ENCODE measurements at places on chromosomes 5 and 9. TPM values are rescaled to one million over a fixed set of nuclear protein-coding genes. Genes with fewer than 3 reads are reported as not detected.

DNA sequence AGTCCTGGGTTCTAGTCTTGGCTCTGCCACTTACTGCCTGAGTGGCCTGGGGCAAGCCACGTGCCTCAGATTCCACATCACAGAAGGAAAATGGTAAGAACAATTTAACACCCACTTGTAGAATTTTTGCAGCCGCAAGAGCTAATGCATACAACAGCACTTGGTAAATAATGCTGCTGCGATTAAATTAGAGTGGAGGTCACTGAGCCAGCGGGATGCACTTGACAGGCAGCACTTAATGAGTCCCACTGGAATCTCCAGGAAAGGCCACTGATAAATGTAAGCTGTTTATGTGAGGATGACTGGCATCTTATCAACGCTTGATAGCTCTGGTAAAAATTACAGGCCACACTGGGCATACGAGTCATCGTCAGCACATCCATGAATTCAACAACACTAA is 59.4 kb upstream of the UBTD2 start:
- no peak overlapping the region for H3K27ac ChIP-seq
- H3K36me3 ChIP-seq, result no peaks in the 10 kb centered on the region
- H3K4me3 ChIP-seq, result no peak overlapping the region
- H3K4me1 ChIP-seq, result no peaks in the 10 kb centered on the region
- no peak for DNase-seq

IRX1 gene
- not detected for total RNA-seq

DNA sequence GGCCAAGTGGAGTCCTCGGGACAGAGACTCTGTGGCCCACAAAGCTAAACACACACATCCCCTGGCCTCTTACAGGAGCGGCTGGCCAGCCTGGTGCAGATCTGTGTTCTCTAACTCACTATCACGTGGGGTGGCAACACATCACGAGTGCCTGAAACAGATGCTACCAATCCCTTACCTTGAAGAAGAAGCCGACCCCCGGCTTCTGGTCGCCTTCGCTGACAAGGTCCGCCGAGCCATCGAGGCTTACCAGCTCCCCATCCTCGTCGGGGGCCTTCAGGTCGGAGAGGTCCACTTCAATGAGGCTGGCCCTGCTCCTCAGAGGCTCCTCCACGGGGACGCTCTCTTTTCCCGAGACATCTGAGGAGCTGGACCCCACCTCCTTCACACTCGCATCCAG is 86.7 kb downstream of the CAMSAP1 start:
- no peaks in the 10 kb centered on the region for H3K27me3 ChIP-seq
- peaks cover 3% of the 10 kb centered on the region for H3K4me1 ChIP-seq
- no peak overlapping the region for H3K27ac ChIP-seq

DNA sequence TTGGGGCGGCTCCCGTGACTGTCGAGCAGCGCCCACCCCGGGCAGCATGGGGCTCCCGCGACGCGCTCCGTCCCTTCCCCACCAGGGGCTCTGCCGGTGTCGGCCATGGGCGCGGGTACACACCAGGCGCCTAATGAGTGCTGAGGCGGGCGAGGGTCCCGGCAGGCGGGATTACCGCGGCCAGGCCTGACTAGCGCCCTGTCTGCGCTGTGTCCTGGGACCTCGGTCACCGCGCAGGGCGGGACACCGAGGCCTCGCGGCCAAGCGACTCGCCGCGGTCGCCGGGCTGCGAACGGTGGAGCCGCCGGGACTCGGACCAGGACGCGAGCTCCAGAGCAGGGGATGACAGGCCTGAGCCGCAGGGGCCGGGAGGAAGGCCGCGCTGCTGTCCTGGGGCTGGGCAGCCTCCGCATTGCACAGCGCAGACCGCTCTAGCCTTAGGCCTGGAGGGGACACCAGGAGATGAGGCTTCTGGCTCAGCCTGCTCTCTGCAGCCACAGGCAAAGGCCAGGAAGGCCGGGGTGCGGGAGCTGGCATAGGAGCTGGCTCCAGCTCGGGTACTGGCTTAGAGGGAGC is 14.1 kb downstream of the LCN10 start:
- H3K4me3 ChIP-seq, result peak overlapping the region; percentile 42
- no peak overlapping the region for H3K27ac ChIP-seq
- DNase-seq, result peak; percentile 57
- peaks cover 2% of the 10 kb centered on the region for H3K27me3 ChIP-seq
- peaks cover 15% of the 10 kb centered on the region for H3K36me3 ChIP-seq

- H3K4me3 ChIP-seq, result no peak overlapping the region
- no peaks in the 10 kb centered on the region for H3K36me3 ChIP-seq
- no peak for DNase-seq
- no peak overlapping the region for H3K27ac ChIP-seq
These were observed 99.1 kb downstream of the DPYSL3 start for GRCh38 chr5:147410496-147411358.

POU5F2 gene
- 1.3 TPM for total RNA-seq

GRCh38 chr9:121388140-121388905 is 18.3 kb upstream of the STOM start:
- H3K27ac ChIP-seq, result no peak overlapping the region
- no peak for DNase-seq
- H3K4me1 ChIP-seq, result peaks cover 16% of the 10 kb centered on the region
- no peaks in the 10 kb centered on the region for H3K36me3 ChIP-seq
- peaks cover 10% of the 10 kb centered on the region for H3K27me3 ChIP-seq

- no peaks in the 10 kb centered on the region for H3K36me3 ChIP-seq
- peaks cover 4% of the 10 kb centered on the region for H3K27me3 ChIP-seq
- no peak overlapping the region for H3K4me3 ChIP-seq
- no peak overlapping the region for H3K27ac ChIP-seq
- no peak for DNase-seq
These were observed 359.5 kb downstream of the ADGRV1 start for GRCh38 chr5:90917928-90918668.

CDH9 gene
- total RNA-seq, result not detected

DNA sequence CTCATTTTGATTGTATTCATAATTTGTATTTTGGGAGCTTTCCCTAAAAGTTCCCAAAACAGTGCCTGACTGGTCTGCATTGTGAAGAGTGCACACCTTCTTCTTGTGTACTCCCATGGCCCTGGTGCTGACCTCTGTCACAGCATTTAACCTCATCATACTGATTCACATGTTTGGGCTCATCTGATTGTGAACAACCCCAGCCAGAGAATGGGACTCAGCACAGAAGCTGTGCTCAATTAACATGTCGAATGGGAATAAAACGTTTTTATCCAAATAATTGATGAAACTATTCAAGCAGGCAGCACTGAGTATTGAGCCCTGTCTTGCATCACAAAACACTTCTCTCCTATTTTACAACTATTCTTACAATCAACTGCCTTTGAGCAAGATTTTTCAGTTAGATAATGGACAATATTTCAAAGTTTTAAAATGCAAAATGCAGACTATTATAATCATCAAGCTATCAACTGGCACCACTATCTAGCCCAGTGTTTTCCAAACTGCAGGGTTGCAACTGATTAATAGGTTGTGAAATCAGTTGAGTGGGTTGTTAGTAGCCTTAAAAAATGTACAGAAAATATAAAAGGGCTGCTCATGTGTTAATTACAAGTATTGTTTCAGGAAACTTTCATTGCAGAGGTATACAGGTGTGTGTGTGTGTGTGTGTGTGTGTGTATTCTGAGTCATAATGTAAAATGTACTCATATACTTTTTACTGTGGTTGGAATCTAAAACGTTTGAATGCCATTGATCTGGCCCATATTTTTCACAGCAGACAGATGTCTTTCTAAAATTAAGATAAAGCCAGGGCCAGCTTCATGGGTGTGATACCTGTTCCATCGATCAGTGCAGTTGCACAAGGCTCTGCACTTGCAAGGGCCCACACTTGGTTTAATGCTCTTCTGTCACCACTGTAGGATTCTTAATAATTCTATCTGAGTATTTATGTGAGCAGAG is 190.5 kb downstream of the PIK3R1 start:
- no peaks in the 10 kb centered on the region for H3K27me3 ChIP-seq
- peaks cover 26% of the 10 kb centered on the region for H3K4me1 ChIP-seq
- peak overlapping the region; percentile 67 for H3K4me3 ChIP-seq
- H3K36me3 ChIP-seq, result peaks cover 5% of the 10 kb centered on the region

LCN15 gene
- not detected for total RNA-seq

FBN2 gene
- total RNA-seq, result 0.11 TPM

DNA sequence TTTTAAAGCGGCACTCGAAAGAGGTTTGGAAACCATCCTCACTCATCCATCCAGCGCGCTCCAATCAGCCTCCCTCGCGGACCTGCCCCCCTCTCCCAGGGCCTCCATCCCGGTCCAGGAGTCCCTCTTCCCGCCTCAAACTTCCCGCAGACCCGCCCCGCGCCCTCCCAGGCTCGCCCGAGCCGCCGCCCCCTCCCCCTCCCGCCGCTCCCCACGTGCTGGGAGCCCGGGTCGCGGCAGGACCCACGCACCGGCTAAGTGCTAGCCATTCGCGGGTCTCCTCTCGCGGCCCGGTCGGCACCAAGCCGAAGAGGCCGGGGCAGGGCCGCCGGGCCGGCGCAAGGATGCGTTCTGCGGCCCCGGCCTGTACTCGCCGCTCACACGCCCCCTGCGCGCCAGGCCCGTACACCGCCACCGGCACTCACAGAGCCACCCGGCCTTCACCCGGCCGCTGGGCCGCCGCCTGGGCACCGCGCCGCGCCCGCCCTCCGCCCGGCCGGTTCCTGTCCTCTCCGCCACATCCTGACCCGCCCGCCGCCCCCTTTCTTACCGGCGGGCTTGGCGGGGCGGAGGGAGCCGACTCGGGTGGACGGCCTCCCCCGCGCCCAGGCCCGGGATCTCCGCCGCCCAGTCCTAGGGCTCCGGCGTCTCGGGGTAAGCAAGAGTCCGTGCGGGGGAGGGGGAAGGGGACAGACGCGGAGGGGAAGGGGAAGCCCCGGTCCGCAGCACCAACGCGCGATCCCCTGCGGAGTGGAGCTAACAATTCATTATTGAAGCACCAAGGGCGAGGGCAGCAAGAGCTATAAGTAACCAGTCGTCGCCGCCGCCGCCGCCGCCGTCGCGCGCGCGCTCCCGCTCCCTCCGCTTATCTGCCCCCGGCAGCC is 576 bp downstream of the CHD1 start:
- no peaks in the 10 kb centered on the region for H3K27me3 ChIP-seq
- H3K4me3 ChIP-seq, result peak overlapping the region; percentile 99
- DNase-seq, result no peak
- peaks cover 14% of the 10 kb centered on the region for H3K36me3 ChIP-seq

GRCh38 chr9:113887436-113887835 is 11.3 kb downstream of the ZNF618 start:
- no peak overlapping the region for H3K4me3 ChIP-seq
- no peak overlapping the region for H3K27ac ChIP-seq
- H3K4me1 ChIP-seq, result peaks cover 14% of the 10 kb centered on the region
- peaks cover 8% of the 10 kb centered on the region for H3K27me3 ChIP-seq
- H3K36me3 ChIP-seq, result peaks cover 2% of the 10 kb centered on the region
- no peak for DNase-seq

- peaks cover 7% of the 10 kb centered on the region for H3K4me1 ChIP-seq
- DNase-seq, result no peak
- no peak overlapping the region for H3K27ac ChIP-seq
- H3K27me3 ChIP-seq, result no peaks in the 10 kb centered on the region
- no peak overlapping the region for H3K4me3 ChIP-seq
These were observed 18.6 kb downstream of the CD74 start for GRCh38 chr5:150394131-150394530.

GRCh38 chr5:178212241-178213002 is 8.1 kb downstream of the HNRNPAB start:
- no peak for DNase-seq
- H3K36me3 ChIP-seq, result peaks cover 37% of the 10 kb centered on the region
- H3K4me1 ChIP-seq, result peaks cover 30% of the 10 kb centered on the region

DNA sequence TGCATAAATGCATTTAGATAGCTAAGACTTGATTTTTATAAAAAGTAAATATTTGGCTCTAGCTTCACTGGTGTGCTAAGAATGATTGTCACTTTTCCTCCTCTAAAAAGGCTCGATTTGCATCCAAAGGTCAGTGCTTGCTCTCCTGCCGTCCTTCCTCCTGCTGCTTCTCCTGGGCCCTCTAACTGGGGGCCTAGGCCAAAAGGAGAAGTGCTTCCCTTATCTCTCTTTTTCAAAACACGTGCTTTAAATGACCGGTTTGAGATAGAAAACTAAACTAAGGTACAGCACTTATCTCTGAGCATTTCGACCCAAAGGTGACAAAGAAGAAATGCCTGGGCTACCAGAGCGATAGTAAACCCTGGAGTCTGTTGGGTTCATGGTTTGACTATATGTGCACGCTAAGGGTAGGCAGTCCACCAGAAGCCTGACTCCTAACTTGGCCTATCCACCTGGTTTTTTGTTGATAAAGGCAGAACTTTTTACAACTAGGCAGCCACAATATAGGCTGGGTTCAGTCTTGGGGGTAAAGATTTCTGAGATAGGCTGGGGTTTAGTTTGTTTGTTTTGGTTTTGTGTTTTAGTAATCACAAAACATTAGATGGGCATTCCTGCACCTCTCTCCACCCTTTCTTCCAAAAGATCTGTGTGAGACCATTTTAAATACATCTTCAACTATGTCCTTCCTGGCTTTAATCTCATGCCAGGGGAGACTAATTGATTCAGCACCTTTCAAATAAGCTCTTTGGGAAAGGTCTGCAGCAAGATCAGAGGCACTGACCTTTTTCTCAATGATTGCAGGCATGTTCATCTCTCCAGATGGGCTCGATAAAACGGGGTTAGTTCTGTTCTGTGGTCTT is 3.8 kb downstream of the NR2F1-AS1 start:
- H3K36me3 ChIP-seq, result peaks cover 1% of the 10 kb centered on the region
- peaks cover 78% of the 10 kb centered on the region for H3K27me3 ChIP-seq
- H3K4me1 ChIP-seq, result peaks cover 12% of the 10 kb centered on the region

DNA sequence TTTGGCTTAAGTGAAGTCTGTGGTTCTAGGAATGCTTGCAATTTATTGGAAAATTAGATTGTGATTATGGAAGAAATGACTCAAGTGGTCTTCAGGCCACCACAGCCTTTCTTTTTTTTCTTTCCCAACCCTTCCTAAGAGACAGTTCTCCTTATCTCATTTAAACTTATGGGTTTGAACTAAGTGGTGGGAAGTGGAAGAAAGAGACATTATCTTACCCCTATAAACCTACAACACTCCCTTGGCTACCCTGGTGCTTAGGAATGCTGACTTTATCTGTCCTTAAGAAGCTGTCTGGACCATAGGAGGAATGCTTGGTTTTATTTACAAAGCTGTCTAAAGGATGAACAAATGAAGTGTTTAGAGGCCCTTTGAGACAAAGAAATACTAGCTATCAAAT is 5.1 kb upstream of the ERAP1 start:
- no peak overlapping the region for H3K4me3 ChIP-seq
- H3K36me3 ChIP-seq, result peaks cover 2% of the 10 kb centered on the region
- DNase-seq, result no peak
- peaks cover 51% of the 10 kb centered on the region for H3K4me1 ChIP-seq
- H3K27ac ChIP-seq, result no peak overlapping the region

ZNF608 gene
- not detected for total RNA-seq

SLC28A3 gene
- 0.11 TPM for total RNA-seq

Measured in activated naive CD8-positive, alpha-beta T cell treated with anti-CD3 and anti-CD28 coated beads, Interleukin-2, amount 10 ng/mL, durations not matched to agents 7 days and 5 days (primary cell).